Stimulated activated CD4-positive, alpha-beta T cell treated with anti-CD3 and anti-CD28 coated beads, Interleukin-12 subunit alpha, Interleukin-12 subunit beta, amount 100 ng/mL, for 4 hours (primary cell): ENCODE measurements at places on chromosomes 16 and 17.

- DNase-seq, result no peak
Measured at GRCh38 chr17:68762911-68763310, 161.7 kb upstream of the FAM20A start.

GRCh38 chr17:47076171-47076570 is 97.1 kb upstream of the RPRML start:
- DNase-seq, result no peak

GRCh38 chr16:86494565-86495356 is 15.6 kb upstream of the FOXF1 start:
- DNase-seq, result no peak

GRCh38 chr17:74801896-74802295 is 25.8 kb upstream of the NAT9 start:
- DNase-seq, result no peak

DNA sequence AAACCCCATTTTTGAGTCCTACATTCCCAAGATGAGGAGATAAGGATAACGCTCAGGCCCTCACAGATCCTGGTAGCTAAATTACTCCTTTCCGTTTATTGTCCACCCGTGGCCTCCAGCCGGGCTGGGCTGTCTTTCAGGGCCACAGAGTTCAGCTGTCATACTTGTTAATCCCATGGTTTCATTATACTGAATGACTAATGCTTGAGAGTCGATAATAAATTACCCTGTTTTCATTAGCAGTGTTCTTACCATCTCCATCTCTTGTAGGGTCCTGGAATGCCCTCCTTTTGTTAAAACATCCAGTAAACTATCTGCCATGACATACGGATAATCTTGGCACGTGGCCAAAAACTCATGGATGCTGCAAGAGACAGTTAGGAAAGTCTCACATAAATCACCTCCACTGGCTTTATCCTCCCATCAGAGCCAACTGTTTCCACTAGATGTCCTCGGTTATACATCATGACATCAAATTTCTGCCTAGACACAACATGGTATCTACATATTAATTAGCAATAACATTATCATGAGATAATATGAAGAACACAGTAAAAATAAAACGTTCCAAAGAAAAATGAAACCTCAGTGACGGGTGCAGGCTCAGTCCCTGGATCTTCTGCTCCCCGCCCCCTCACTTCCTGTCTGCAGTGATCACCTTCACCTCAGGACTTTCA is 45.3 kb downstream of the BRD7 start:
- DNase-seq, result no peak

DNA sequence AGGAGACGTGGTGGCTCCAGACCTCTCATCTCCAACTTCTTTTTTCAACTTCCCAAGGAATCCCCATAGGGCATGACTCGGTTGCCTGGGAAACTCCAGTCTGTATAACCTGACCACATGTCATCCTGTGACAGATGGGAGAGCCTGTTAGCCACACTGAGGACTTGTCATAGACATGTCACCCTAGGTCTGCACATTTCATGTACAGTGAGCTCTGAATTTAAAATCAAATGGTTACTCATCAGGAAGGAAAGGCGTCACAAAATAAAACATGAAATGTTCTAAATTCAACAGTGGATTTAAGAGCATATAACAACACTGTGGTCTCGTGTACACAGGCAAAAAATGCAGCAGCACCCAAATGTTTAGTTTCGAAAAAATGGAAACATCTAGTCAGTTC is 22.2 kb upstream of the ADAMTS18 start:
- DNase-seq, result no peak
